ENCODE measurements at places on chromosomes 5 and 9.

DNA sequence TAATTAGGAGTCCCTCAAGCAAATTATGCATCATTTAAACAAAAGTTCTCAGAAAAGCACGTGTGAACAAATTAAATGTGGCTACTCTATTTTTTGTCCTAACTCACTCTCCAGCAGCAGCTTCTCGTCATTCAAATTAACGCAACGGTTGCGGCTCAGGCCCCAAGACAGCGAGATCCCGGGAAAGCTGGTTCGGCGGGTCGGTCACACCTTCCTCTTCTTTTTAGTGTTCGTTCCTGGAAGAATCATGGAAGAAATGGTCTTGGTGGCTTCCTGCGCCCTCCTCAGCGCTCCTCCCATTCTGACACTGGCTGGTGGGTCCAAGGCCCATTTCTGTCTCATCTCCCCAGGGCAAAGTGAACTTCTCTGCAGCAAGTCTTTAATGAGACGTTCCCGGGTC lies 382.8 kb upstream of the IRX1 start:
- peak; percentile 38 for DNase-seq

DNA sequence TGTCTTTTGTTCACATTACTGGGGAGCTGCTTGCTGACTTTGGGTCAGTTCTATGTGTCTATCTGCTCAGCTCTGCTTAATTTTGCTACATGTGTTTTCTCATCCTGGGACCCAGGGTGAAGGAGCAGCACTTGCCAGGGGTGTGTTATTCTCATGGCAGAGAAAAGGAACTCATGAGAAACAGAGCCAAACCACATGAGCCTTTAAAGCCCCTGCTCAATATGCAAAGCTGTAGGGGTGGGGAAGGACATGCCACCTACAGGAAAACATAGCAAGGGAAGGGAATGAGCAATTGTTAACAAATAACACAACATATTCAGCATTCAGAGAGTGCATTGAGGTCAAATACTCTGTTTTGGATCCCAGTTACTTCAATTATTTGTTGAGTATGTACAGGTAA lies 290.9 kb downstream of the CDK5RAP2 start:
- DNase-seq, result no peak

DNA sequence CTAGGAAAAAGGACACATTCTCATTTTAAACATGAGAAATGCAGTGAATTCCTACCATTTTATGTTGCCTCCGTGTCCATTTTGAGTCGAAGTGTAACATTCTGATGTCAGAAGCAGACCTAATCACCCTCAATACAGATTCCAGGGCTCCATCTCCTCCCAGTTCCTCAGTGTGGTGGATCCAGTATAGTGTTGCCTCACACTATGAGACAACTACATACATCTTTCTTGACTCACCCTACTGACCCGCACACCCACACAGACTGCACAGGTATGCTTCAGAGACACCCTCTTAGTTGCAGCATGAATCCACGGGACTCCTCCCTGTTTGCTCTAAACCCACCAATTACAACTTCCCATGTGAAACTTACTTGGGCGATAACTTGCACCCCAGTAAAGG lies 564.9 kb downstream of the SEMA5A start:
- no peak for DNase-seq

DNA sequence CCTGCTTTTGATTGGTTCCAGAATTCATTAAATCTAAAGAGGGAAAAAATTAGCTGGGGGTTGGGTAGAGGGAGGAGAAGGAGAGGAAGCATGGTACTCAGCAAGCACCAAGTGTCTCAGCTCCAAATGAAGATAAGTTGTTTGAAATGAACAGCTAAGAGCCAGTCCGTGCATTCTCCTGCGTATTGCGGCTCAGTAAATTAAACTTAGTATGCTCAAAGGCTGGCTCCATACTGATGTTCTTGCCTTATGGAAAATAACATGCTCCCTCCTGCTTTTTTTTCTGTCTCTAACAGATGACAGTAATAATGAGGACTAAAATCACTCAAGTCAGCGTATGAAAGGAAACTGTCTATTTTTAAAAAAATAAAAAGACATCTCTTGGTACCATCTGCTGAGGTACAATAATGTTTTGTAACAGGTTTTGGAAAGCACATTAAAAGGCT lies 161.0 kb downstream of the SPATA31D1 start:
- DNase-seq, result no peak

GRCh38 chr9:129561594-129562281 lies 59.2 kb downstream of the C9orf50 start:
- no peak for DNase-seq

DNA sequence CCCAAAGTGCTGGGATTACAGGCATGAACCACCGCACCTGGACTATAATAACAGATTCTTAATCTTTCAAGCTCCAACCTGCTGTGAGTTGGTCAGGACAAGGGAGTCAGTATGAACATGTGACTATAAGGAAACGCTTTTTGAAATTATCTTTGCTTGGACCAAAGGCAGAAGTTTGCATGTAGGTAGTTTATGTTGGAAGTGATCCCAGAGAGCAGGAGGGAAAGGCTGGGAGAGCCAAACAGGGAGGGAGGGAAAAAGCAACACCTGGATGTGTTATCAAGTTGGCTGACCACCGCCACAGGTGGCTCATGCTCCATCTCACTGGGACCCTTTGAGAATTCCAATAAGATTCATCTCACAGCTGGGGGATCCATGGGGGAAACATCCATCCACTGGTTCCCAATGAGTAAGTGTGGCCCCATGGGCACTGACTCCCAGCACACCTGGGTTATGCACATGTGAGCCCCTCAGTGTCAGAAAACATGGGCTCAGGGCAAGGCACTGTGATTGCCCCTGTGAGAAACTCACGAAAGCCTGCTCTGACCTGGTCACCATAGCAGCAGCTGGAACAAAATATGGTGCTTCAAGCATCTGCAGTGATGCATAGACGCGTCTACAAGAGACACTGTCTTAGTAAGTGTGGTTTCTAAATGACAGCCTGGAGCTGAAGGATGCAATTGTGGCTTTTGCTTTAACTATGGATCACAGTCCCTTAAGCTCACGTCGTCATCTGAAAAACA lies 62.1 kb downstream of the ARSB start:
- DNase-seq, result no peak

- no peak for DNase-seq
These were observed 176.2 kb downstream of the COL23A1 start for GRCh38 chr5:178413988-178414387.

DNA sequence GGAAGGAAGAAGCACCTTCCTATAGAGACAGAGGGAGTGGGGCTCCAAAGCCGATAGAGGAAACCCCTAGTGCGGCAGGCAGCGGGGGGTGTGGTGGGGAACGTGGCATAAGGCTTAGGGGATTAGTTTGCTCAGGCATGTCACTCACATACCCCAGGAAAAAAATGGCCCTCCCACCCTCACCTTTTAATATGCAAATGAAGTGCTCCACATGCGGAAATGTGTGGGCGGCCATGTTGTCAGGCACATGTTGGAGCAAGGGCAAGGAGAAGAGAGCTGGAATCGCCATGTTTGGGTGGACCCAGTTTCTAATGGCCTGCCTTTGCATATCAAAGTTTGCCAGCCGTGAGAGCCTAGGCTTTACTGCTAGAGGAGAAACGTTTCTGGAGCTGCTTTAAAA lies 758.8 kb downstream of the NR2F1-AS1 start:
- no peak for DNase-seq

GRCh38 chr5:24110004-24110615 lies 534.7 kb downstream of the CDH10 start:
- DNase-seq, result no peak

- DNase-seq, result no peak
These were observed 222.9 kb downstream of the KIAA0825 start for GRCh38 chr5:94395468-94395867.

DNA sequence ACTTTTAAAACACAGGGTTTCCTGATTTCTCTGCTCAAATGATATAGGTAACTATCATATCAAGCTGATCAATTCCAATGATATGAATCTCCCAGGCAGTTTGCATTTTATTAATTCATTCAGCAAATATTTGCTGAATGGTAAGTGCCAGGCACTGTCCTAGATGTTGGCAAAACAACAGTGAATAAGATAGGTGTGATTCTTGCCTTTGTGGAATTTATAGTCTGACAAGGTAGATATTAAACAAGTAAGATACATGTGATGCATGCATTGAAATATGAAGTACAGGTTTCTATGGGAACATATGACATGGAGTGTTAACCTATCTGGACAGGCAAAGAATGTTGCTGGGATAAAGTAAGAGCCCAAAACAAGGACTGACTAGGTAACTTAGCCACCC lies 231.8 kb upstream of the DAB2 start:
- no peak for DNase-seq

- DNase-seq, result no peak
These were observed 45.3 kb upstream of the MAP3K1 start for GRCh38 chr5:56769875-56770604.

GRCh38 chr5:174236070-174236469 lies 190.6 kb downstream of the NSG2 start:
- DNase-seq, result no peak

- DNase-seq, result no peak
These were observed 8.5 kb downstream of the KLF9 start for GRCh38 chr9:70405808-70406433.

GRCh38 chr5:133459474-133460160 lies 152.7 kb downstream of the FSTL4 start:
- DNase-seq, result no peak

- DNase-seq, result no peak
These were observed 60.1 kb upstream of the AFAP1L1 start for GRCh38 chr5:149211566-149211965.

DNA sequence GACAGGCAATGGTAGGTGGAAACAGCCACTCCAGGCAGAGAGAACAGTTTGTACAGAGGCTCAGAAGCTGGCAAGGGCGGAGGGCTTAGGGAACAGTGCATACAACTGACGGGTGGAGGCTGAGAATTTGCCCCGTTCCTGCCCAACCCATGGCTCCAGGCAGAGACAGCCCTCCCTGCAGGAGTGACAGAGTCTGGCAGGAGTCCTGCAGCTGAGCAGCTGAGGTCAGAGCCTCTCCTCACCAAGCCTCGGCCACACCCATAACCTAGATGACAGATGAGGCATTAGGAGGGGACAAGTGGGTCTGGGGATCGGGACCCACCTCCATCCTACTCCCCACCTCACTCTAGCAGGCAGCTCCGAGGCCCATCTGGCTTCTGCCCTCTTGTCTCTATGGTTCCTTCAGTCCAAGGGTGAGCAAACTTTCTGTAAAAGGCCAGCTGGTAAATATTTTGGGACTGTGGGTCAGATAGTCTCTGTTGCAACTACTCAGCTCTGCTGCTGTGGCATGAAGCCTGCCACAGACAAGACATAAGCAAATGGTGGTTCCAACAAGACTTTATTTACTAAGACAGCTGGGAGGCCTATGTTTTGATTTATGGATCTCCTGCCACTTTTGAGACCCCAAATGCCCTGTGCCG lies 83.7 kb downstream of the SH3TC2 start:
- no peak for DNase-seq

DNA sequence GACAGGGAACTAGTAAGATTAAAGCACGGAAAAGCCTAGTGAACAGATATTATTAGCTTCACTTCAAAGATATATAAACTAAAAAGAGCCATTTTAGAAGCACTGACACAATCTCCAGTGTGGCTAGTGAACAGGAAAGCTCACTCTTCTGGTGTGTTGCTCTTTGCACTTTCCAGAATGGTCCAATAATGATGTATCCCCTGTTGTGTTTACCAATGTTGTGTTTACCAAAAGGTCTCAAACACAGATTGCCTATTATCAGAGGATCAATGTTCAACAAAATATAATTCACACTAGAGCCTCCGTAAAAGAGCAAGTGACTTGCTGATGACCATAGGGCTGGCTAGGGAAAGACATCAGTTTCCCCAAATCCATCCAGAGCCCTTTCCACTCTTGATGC lies 11.6 kb downstream of the KLHL3 start:
- no peak for DNase-seq

DNA sequence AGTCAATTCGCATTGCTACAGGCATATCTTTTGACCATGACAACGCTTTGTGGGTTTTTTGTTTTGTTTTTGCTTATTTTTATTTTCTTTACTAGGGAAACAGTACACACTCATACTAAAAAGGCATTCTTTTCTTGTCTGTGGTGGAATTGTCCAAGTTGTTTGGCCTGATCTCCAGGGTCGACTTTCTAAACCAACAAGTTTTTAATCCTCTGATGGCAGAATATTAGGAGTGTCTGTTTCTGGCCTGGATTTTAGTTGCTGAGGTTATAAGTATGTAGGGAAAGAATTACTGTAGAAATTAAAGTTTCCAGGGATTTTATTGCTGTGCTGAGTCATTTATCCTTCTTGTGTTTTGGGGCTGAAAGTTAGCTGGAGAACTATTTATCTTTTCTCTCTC lies 218.5 kb downstream of the TAF11L14 start:
- no peak for DNase-seq

DNA sequence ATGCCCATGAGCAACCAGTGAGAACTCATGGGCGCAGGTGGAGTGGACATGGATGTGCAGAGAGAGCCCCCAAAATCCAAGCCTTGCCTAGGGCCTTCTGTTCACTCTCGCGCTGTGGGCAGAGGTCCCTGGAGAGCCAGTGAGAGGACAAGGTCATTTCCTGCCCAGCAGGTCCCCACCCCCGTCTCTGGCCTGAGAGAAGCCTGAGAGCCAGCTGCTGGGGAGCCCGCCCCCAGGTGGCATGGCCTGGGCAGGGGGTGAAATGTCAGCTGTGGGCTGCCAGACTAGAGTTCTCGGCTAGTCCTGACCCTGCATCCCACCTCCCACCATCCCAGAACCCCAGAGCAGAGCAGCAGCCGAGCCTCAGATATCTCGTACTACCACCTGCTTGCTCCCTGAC lies 85.3 kb downstream of the BARX1 start:
- peak; percentile 68 for DNase-seq

GRCh38 chr5:6732634-6733410 lies 19.6 kb downstream of the TENT4A start:
- no peak for DNase-seq

DNA sequence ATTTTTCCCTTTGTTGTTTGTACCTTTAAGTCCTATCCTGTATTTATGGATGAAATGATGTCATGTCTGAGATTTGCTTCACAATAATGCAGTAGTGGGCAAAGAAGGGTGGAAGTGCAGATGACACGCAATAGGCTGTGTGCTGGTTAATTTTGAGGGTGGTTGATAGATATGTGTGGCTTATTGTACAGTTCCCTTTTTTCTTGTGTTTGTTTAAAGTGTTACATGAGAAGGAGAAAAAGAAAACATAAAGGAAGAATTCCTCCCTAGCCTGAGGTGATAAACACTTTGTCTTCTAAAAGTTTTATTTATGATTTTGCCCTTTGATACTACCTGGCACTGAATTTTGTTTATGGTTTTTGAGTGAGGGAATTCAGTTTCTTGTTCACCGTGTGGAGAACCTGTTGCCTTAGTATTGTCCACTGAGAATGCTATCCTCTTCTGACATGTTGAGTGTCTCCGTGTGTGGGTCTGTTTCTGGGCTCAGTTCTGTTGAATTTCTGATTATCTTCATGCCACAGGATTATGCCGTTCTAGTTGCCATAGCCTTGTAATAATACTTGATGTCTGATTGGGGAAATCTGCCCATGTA lies 52.3 kb upstream of the FAM120AOS start:
- DNase-seq, result no peak

- DNase-seq, result no peak
These were observed 24.3 kb downstream of the NDFIP1 start for GRCh38 chr5:142132916-142133315.

GRCh38 chr9:80664327-80665210 lies 1024.8 kb downstream of the TLE1 start:
- DNase-seq, result no peak

- no peak for DNase-seq
These were observed 42.2 kb downstream of the SECISBP2 start for GRCh38 chr9:89360465-89360864.

Measured in coronary artery (tissue), 2 donors.